ENCODE measurements at places on chromosomes 7 and 10.

DNA sequence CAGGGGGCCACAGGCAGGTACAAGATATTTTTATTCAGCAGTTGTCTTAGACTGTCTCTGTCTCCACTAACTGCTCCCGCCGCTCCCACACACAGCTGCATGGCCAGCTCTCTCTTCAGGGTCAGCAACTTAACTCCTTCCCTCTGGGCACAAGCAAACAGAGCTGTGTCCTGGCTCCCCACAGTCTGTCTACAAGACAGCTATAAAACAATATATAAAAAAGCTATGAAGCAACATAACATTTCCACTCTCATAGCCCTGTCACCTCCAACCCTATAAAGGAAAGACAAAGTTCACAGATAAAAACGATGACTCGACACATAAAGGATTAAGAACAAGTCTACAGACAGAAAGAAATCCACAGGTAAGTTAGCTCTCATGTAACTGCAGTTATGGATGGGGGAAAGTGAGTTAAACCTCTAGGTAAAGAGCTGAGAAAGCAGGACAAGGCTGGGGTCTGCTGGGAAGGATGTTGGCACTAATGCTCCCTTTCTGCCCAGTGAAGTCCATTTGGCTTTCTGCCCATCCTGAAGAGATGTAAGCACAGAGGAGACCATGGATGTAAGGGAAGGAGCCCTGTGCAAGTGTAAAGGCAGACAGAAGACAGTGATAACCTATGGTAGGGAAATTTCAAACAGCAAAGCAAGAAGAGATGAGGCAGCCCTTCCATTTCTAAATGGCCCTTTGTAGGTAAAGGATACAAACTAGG lies 27.0 kb downstream of the RAPGEF5 start:
- no peak for DNase-seq

- no peak for DNase-seq
These were observed 15.5 kb downstream of the TM9SF3 start for GRCh38 chr10:96570983-96571964.

DNA sequence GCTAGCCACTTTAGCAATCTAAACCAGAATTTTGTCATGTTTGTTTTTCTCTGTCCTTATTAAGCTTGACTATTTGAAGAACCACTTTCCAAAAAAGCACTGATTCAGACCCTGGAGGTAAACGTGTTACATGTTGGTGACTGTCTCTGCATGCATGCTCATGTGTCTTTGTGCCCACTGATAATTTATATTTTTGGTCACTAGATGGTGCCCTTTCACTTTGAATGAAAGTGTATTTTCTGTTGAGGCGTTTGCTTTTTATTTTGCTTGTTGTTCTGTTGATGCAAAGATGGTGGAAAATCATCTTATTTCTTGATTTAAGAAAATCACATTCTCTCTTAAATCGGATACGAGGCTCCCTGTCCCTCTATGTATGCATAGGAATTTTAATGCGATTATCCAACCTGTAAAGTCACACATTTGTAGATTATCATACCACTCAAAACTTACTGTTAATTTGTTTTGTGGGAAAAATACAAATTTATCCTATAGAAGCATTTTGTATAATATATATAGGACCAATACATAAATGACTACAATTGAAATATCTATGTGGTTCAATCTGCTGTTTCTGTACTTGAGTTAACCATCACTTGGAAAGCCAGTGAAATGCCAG lies 269.3 kb downstream of the BICC1 start:
- DNase-seq, result no peak

DNA sequence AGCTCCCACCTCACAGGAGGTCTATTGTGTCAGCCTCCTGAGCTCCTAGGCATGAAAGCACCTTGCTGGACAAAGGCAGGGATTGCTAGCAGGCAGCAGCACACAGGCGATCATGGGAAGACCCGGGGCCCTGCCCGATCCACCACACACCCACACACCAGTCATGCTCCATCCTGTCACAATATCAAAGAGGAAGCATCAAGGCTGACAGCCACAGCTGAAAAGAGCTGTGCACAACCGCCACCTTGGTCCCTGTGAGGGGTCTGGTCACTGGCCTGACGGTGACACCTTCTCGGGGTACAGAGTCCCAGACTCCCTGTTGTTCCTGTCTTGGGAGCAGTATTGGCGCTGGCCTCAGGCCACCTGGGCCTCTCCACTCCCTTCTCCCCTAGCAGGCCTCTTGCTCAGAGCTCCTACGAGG lies 89.7 kb upstream of the RET start:
- DNase-seq, result no peak

GRCh38 chr7:107068156-107068555 lies 23.7 kb downstream of the PRKAR2B start:
- DNase-seq, result no peak

DNA sequence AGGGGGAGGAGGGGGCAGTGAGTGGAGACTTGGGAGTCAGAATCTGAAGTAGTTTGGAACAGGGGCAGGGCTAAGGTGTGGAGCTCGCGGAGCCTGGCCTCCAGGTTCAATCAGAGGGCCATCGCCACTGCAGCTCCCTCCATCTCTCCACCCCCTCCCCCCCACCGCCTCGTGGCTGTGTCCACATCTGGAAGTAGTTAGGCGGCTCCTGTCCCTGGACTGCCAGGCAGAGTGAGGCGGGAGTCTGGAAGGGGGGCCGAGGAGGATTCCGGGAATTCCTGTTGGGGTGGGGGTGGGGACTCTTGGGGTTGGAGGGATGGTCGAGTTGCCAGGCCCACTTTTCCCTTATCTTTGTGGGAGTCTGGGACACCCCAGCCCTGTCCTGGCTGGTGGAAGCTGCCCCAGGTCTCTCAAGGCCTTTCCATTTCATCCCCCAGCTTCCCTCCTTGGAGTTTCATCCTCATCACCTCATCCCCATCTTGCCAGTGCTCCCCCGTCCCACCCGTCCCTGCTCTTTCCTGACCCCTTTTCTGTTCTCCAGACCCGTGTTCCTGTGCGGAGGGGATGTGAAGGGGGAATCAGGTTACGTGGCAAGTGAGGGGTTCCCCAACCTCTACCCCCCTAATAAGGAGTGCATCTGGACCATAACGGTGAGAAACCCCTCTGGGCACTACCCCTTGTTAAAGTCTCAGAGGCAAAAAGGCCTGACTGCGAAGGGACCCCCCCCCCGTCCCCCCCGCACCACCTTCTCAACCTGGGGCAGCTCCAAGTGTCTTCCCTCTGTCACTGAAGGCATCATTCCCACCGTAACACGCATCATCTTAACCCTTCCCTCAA lies 944 bp downstream of the PCOLCE start:
- no peak for DNase-seq

- no peak for DNase-seq
These were observed 16.8 kb upstream of the SH2D4B start for GRCh38 chr10:80520661-80521470.

DNA sequence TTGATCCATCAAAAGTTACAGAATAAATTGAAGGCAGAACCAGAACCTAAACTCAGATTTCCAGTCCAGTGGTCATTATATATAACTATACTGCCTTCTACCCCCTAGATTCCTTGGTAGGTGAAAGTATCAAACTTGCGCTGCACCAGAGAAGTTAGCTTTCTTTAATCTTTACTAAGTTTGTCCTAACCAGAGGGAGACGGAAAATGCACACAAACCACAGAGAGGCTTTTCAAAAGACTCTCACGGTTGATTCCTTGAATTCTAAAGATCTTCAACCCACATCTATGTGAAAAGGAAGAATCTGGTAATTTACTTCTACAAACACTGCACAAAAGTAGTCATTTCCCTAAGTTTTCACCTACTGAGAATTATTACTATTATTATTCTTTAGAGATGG lies 18.2 kb upstream of the KIAA1549 start:
- no peak for DNase-seq

DNA sequence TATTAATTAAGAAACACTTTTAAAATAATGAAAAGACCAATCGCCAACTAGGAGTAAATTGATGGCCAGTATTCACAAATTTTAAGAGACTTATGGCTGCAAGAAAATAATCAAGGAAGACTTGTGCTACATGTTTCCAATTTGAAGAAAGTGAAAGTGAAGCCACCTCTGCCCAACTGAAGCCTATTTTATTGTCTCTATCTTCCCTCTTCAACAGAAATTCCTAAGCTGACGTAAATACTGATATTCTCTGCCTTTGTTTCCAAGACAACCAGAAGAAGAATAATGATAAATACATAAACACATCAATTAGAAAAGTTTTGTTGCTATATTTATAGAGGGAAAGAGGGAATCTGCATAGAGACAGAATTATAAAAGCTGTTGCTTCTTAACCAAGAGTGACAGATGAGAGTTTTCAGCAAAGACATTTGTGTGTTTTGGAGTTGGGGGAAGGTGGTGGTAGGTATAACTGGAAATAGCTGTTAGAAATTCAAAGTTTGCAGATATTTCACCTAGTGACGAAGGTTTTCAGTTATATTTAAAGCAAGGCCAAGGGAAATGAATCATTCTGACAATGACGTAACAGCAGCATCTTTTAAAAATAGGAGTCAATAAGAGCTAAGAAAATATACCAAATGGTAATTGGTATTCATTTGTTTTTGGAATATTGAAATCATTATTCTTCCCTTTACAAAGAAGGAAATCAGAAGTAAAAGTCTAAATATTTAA lies 576.6 kb upstream of the SORCS1 start:
- DNase-seq, result no peak

GRCh38 chr10:9096288-9096687 lies 1041.8 kb downstream of the GATA3 start:
- DNase-seq, result no peak

GRCh38 chr7:125563557-125563956 lies 633.9 kb upstream of the POT1 start:
- DNase-seq, result no peak

GRCh38 chr7:106419455-106420182 lies 134.8 kb upstream of the NAMPT start:
- no peak for DNase-seq

GRCh38 chr10:48976196-48976595 lies 36.6 kb upstream of the LRRC18 start:
- no peak for DNase-seq

DNA sequence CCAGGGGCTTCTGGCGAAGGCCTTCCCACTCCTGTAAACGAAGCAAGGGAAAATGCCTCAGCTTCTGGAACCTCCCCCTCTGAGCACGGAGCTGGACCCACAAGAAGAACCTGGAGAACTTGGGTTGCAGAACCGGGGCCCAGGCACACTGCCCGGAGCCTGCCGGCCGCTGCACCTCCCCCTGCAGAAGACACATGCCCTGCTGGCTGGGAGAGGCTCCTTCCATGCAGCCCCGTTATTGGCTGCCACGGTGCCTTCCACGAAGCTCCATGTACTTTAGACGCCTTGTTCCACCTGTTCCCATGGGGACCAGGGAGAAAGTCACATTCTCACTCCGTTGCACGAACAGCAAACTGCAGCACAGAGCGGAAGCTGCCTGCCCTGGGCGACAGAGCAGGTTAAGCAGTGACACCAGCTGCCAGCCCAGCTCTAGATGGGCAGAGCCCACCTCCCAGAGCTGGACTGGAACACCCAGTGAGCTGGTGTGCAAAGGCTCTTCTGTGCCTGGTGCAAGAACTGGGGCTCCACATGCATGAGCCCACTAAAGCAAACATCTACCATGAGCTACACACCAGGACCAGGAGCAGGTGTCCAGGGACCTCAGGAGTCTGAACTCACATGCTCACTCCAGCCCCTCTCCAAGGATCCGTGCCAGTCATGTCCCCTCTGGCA lies 70.1 kb downstream of the TNS3 start:
- DNase-seq, result no peak

- DNase-seq, result no peak
These were observed 30.0 kb downstream of the STK17A start for GRCh38 chr7:43612599-43613589.

GRCh38 chr10:27242473-27242950 lies 1.9 kb upstream of the ACBD5 start:
- no peak for DNase-seq

- no peak for DNase-seq
These were observed 308.8 kb downstream of the SFMBT2 start for GRCh38 chr10:7102084-7102483.

DNA sequence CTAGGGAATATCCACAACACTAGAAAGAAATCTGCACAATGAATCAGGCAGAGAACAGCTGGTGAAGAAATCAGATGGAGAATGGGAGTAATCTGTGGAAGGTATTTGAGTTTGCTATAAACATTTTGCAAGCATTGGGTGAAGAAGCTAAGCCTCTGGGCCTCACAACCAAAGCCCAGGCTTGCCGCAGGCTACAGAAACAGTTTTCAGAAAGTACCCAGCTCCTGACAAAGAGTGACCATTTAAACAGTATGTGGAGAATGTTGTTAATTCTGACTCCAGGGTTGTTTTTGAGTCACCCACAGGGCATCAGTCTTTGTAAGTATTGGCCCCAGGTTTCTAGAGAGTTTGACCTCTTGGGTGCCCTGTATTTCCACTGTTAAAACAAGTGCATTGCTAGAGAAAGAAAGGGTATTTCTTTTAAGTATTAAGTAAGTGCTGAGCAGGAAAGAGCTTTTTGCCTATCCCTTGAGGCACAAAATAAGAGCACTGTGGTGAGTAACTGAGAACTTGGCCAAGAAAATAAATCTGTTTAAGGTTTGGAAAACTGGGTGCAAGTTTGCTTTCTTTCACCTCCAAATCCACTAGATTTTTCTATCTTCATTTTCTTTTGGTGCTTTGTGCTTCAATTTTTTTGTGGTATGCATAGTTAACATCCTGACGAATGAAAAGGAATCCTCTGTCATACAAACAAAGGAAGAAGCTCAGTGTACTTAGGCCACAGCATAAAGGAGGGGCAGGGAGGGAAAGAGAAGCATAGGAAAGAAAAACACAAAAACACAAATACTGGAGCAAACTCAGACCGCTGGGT lies 691.8 kb downstream of the SUGCT start:
- DNase-seq, result no peak

DNA sequence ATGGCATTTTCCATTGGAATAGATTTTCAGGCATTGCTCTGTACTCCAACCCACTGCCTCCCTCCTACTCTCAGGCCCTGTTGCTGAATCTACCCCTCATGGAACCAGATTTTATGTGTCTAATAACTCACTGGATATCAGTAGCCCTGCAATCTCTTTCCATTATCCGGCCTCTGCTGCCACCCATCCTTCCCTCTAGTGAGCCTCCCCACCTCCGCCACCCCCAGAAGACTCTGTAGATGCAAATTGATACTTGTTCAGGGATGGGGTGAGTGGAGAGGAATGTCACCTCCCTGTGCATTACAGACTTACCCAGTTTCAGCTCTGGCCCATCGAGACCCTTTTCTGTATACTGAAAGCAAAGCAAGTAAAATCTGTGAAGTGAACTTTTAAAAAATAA lies 52.3 kb upstream of the PHYHIPL start:
- no peak for DNase-seq

- no peak for DNase-seq
These were observed 13.8 kb downstream of the GPNMB start for GRCh38 chr7:23260371-23260770.
